ENCODE measurements at places on chromosomes 3 and 15. TPM values are rescaled to one million over a fixed set of nuclear protein-coding genes. Genes with fewer than 3 reads are reported as not detected.

The GPD1L gene
- total RNA-seq, result 12.6 TPM

The SKOR1 gene
- total RNA-seq, result 0.07 TPM

The IVD gene
- total RNA-seq, result 33.1 TPM

The MNS1 gene
- 0.57 TPM for total RNA-seq

The ACKR2 gene
- 0.42 TPM for total RNA-seq

The CILP gene
- not detected for total RNA-seq

The PRR20G gene
- total RNA-seq, result not detected

The IL20RB gene
- total RNA-seq, result 0.48 TPM

The CTNNB1 gene
- total RNA-seq, result 115 TPM

The TMEM40 gene
- not detected for total RNA-seq

GRCh38 chr3:191441687-191442086 lies 19.3 kb upstream of the PYDC2 start:
- no peak for DNase-seq

GRCh38 chr15:71397377-71397776 lies 282.1 kb downstream of the THSD4 start:
- DNase-seq, result no peak

DNA sequence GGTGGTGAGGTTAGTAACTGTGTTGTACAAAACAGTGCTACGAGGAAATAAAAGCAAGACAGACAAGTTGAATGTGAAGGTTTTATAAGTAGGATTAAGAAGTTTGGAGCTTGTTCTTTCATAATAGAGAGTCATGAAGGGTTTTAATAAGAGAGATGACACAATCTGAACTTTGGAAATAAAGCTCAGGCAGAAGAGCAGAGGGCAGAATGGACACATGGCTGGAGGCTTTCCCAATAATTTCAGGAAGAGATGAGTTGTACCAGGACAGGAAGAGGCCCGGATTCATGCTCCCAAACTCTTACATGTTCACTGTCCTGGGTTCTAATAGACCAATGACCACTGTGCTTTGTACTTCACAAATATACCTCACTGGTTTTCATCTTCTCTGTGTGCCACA lies 194.8 kb downstream of the SLC9A9 start:
- DNase-seq, result no peak

- no peak for DNase-seq
Observed at GRCh38 chr15:63595065-63595464, 2.1 kb upstream of the FBXL22 start.

GRCh38 chr15:89441295-89441812 lies 55.0 kb downstream of the RHCG start:
- DNase-seq, result no peak

DNA sequence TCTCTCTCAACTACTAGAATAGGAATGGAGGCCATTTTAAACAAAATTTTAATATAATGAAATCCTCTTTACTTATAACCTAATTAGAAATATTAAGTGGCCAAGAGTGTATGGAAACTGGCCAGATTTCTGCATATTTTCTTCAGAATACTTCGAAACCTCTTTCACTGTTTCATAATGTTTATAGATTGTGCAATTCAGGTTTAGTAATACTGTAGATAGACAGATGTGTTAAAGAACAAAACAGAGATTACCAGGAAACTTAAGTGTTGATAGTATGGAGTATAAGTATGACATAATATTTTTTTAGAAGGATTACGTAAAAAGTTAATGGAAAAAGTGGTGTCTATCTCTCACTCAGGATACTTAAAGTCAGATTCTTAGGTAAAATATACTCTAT lies 4.7 kb downstream of the ABHD5 start:
- DNase-seq, result no peak

GRCh38 chr3:129045675-129046036 lies 14.9 kb upstream of the GP9 start:
- peak; percentile 55 for DNase-seq

DNA sequence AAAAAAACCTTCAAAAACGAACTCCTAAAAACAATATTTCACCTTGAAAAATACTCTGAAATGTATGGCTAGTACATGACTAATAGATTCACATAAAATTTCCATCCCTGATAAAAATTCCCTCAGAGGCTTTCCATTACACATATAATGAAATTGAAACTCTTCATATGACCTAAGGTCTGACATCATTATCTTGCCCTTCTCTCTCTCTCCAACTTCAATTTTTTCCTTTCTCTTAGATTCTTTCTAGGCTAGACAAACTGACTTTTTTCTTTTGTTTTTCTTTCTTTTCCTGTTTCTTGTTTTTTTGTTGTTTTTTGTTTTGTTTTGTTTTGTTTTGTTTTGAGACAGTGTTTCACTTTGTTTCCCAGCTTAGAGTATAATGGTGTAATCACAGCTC lies 1220.5 kb downstream of the ROBO2 start:
- DNase-seq, result no peak

GRCh38 chr3:136840252-136840651 lies 21.3 kb downstream of the SLC35G2 start:
- DNase-seq, result no peak

DNA sequence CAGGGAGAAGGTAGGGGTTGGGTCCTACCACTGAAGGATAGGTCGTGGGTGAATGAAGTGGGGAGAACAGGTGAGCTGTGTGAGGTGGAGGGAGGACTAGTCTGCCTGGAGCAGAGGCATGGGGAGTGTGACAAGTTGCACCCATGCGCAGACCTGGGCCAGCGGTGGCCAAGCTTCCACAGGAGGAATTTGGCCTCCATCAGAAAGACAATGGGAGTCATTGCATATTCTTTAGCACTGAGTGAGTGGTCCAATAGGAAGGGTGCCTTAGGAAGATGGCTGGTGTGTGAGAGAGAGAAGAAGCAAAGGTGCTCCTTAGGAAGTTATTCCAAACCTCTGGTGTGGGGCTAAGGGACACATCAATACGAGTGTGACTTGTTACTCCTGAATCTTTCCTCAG lies 191.1 kb downstream of the KCNAB1 start:
- DNase-seq, result no peak

- DNase-seq, result no peak
Observed at GRCh38 chr15:100941536-100941935, 22.4 kb downstream of the LRRK1 start.

- DNase-seq, result no peak
Observed at GRCh38 chr3:57980416-57980815, 27.8 kb upstream of the FLNB start.

DNA sequence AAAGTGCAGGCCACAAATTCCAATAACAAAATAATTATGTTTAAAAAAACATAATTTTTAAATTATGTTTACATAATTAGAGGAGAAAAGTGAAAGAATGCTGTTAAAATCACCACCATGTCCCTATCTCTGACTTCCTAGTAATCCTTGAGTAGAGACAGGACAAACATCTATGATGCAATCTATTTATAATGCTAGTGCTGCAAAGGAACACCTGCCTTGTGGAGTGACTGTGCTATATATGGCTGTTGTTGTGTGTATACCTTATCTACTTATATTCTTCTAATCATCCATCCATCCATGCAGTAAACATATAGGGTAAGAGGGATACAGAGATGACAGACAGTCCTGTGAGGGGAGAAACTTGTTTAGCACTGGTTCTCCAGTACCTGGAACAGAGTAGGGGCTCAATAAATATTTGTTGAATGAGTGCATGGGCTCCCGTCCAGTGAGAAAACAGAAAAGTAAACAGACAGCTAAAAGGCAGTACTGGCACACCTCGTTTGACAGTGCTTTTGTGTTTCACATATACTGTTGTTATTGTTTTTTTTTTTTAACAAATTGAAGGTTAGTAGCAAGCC lies 229.3 kb upstream of the UBE2E1 start:
- DNase-seq, result no peak

DNA sequence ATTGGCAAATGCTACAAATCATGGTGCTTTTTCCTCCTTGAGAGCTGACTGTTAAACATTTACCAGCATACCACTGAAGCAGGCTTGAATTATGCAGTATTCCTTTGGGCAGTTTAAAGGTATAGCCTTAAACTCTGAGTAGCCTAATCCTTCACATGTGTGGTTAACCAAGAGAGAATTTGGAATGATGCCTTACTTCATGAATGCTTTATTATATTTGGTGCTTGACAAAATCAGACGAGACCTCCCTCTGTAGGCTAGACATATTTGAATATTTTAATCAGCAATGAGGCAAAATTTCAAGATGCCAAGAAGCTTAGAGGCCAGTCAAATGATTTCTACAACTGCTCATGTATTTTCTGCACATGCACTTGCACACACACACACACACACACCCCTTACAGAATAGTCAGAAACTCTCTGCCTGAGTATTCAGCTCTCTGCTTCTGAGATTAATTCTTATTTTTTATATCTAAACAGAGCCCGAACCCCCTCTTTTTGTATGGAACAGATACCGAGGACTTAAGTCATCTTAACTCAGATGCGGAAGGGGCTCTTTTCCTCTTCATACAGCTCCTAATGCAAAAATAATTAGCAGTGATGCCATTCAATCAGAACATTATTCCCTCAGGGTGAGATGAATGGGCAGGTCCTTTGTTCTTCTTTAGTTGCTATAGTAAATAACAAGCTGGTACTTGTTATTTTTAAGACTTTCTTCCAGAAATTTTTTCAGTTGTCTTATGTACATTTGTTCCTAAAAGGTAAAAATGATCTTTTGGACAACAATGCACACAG lies 195.5 kb upstream of the TMC3 start:
- DNase-seq, result no peak

- DNase-seq, result peak; percentile 15
Observed at GRCh38 chr3:107432013-107432515, 54.8 kb downstream of the CCDC54 start.

- no peak for DNase-seq
Observed at GRCh38 chr3:107855710-107856109, 235.1 kb downstream of the CD47 start.

DNA sequence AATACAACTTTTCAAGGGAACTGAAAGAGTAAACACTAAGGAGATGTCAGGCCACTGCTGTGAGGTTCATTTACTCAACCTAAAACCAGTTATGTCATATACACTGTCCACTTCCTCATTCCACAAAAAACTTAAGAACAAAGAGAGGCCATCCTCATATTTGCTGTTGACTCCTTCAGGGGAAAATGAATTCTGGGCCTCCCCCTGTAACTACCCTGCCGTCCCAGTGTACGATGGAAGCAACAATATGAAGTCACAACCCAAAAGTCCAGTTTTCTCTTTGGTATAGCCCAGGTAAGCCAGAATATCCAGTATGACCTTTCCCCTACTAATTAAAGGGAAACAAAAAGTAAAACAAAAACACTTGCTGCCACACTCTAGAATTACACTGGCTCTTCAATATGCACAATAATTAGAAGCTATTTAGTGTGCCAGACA lies 16.2 kb downstream of the CEP152 start:
- DNase-seq, result no peak

DNA sequence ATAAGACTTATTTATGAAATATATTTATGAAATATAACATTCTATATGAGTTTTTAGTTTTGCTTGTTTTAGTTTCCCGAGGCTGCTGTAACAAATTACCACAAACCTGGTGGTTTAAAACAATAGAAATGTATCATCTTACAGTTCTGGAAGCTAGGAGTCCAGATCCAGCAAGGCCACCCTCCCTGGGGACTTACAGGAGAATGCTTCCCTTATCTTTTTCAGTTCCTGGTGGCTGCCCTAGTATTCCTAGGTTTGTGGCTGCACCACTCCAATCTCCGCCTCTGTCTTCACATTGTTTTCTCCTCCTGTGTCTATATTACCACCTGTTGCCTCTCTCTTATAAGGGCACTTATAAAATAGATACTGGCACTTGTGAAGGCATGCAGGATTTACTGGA lies 877.8 kb downstream of the TUSC7 start:
- DNase-seq, result no peak

DNA sequence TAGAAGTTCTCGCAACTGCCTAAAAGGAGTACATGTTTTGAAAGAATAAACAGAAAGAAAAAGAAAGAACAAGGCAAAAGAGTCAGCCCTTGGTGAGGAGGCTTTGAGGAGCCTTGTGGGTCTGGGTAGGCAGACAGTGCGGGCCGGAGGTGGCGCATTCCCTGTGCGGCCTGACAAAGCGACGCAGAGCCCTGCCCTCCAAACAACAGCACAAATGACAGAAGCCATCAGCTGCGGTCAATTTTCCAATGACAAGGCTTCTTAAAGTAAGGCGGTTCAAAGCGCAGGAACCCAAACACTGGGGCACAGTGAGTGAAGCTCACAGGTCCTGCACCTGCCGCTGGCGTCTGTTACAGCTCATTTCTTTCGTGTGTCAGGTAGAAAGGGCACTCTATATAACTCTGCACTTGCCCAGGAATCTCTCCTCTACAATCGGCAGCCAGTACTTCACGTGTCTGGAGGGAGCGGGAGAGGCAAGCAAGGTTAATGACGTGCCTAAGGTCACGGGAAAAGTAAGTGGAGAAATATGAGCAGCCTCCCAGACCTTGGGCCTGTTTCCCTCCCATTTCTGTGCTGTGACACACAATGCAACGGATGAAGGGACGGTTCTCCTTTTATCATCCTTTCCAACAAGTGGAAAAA lies 178.1 kb downstream of the OPA1 start:
- no peak for DNase-seq

- peak; percentile 8 for DNase-seq
Observed at GRCh38 chr3:122183521-122183892, at the start of gene CASR. Gene CASR, plus strand, starts transcription at chr3:122183668. Its CDS starts 70,522 bp downstream, at chr3:122254190.

- DNase-seq, result no peak
Observed at GRCh38 chr15:72235298-72235697, 4.3 kb upstream of the PKM start.

GRCh38 chr3:184381261-184382224 lies 1.7 kb downstream of the CHRD start:
- no peak for DNase-seq

GRCh38 chr3:123449102-123449996 lies 459 bp upstream of the ADCY5 start:
- DNase-seq, result no peak

DNA sequence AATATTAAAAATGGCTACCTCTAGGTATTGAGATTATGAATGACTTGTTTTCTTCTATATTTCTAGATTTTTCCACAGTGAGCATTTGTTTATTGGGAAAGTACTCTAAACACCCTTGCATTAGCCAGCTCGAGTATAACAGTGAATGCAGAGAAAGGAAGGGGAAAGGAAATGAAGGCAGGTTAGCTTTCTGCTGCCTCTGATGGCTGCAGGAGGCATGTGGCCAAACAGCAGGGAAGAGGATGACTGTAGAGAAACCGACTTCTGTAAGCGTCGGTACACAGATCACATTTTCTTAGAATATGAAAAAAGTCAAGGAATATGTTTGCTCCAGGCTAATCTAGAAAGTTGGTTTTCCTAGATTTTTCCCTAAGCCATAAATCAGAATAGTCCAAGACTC lies 19.8 kb downstream of the GNB5 start:
- DNase-seq, result peak; percentile 45

DNA sequence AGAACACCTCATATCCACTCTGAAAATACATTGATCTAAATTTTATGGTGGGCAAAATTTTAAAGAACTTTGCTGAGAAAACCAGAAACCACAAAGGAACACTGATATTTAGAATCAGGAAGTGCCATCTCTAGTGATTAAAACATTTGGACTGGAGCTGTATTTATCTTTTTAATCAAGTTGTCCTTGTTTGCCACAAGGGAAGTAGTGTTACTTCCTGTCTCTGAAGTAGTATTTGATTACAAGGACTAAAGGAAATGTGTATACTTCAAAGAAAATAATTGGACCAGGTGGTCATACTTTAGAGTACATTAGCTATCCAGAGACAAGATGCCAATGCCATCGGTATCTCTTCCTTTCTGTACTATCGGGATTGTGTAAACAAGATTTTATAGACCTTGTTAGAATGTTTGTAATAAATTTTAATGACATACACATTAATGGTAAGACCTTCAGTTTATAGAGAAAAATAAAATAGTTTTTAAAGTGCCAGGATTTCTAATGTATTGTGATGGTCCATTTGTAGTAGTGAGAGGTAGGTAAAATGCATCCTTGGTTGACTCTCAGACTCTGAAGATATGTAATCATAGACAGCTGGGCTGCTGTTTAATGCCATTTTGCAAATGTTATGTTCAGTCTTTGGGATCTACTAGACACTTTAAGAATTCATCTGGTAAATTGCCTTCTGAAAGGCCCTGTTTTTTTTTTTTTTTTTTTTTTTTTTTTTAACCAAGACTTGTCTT lies 131.9 kb downstream of the B3GALNT1 start:
- no peak for DNase-seq

Measured in activated naive CD4-positive, alpha-beta T cell treated with anti-CD3 and anti-CD28 coated beads for 36 hours (primary cell).